ENCODE measurements at places on chromosomes 3 and 15.
A peak's percentile ranks its signal among the peaks of the same experiment; 100 is the strongest.

DNA sequence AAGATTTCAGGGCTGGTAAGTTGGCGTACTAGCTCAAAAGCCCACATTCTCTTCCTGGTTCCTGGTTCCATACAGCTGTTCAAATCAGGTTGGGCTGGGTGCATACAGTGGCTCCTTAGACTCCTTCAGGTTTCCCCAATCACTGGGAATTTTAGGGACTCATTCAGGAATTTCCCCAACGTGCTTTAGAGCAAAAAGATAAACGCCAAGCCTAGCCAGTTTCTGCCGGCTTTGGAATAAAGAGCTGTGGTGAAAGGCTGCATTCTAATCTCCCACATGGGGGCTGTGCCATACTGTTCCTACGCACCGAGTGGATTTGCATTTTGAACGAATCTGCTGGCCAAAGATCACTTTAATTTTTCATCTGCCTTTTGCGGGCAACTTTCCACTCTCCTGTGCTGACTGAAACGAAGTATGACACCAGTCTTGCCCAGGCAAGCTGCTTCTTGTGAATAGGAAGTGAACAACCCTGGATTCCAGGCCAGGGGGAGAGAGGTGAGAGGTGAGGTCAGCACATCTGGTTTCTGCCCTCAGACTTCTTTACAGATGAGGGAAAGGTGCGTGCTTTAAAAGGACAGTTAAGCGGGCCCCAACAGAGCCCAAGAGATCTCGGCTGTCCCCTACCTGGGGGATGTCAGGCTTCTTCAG lies 184.2 kb upstream of the PDZRN3 start:
- DNase-seq = no peak

- no peak for DNase-seq
Observed at GRCh38 chr3:33474896-33475295, 34.7 kb upstream of the UBP1 start.

- no peak for DNase-seq
Observed at GRCh38 chr15:98526094-98526493, 122.2 kb upstream of the IGF1R start.

GRCh38 chr3:100913870-100914648 lies 79.2 kb downstream of the ABI3BP start:
- DNase-seq = no peak

- no peak for DNase-seq
Observed at GRCh38 chr15:85967553-85967952, 112.1 kb upstream of the AGBL1 start.

DNA sequence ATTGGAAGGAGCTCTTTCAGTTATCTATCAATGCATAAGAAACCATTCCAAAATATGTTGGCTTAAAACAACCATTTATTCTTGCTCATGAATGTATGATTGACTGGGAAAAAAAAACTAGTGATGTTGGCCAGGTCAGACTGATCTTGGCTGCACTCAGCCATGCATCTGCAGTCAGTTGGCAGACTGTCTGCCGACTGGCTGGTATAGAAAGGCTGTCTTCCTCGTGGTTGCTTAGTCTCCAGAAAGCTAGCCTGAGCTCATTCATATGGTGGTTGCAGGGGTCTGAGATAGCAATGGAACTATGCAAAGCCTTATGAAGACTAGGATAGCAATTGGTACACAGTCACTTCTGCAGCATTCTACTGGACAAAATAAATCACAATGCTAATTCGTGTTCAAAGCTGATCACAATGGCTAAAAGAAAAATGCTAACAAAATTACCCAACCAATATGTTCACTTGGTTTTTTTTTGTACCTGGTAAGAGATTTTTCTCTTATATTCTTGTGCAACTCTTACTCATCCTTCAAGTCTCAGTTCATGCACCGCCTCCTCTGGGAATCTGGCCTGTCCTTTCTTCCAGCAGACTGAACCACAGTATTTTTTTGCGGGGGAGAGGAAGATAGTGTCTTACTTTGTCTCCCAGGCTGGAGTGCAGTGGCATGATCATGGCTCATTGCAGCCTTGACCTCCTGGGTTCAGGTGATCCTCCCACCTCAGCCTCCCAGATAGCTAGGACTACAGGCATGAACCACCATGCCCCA lies 126.8 kb downstream of the KCNAB1 start:
- DNase-seq = no peak

GRCh38 chr3:134374791-134375581 lies 739 bp upstream of the AMOTL2 start:
- no peak for DNase-seq

DNA sequence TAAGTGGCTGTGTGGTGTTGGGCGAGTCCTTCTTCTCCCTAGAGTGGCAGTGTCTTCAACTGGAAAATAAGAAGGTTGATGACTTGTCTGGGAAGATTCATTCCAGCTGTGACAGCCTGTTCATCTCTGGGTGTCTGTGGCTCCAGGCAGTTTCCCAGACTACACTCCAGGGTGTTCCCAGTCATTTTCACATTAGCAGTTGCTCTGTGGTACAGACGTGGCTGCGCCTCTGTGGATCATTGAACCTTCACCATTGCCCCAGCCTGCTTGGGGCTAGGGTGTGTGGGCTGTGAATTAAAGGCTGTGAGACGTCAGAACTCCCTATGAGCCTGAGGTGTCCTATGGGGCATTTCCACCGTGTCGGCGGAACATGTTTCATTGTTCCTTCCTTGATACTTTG lies 239.6 kb upstream of the NR2E3 start:
- DNase-seq = no peak

GRCh38 chr3:13260259-13261103 lies 159.6 kb downstream of the NUP210 start:
- no peak for DNase-seq

DNA sequence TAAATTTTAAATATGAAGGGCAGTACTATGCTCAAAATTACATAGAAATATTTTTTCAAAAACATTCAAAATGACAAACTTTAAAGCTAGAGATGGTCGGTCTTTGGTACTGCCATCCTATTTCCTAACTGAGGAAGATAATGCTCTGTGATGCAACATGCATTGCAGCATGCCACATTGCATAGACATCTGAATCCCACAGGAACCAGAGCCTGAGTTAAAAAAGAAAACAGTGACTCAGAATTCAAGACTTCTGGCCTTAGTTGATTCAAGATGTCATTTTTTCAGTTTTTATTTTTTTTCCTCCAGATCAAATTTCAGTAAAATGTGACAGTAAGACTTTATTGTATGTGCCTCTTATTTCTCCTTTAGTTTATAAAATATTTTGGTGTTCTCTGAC lies 33.1 kb downstream of the TP63 start:
- DNase-seq = peak; percentile 95

DNA sequence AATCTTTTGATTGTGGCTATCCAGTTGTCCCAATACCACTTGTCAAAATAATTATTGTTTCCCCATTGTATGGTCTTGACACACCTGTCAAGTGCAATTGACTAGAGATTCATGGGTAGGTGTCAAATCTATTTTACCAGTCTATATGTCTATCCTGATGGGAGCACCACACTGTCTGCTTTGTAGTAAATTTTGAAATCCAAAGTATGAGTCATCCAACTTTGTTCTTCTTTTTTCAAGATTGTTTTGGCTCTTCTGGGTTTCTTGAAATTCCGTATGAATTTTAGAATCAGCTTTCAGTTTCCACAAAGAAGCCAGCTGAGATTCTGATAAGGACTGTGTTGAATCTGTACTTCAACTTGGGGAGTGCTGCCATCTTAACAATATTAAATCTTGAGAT lies 71.9 kb downstream of the CSNK1G1 start:
- DNase-seq = peak; percentile 62

GRCh38 chr15:28900892-28901586 lies 15.3 kb downstream of the APBA2 start:
- DNase-seq = no peak

GRCh38 chr3:97235611-97236315 lies 421.4 kb downstream of the EPHA6 start:
- DNase-seq = no peak

- no peak for DNase-seq
Observed at GRCh38 chr3:170534227-170534626, 51.6 kb downstream of the SLC7A14 start.

GRCh38 chr3:104947943-104948342 lies 418.8 kb upstream of the ALCAM start:
- DNase-seq = peak; percentile 7

- DNase-seq = no peak
Observed at GRCh38 chr3:141863491-141863890, 13.0 kb upstream of the ATP1B3 start.

GRCh38 chr3:120561251-120562045 lies 34.7 kb upstream of the NDUFB4 start:
- peak; percentile 61 for DNase-seq

GRCh38 chr3:31546162-31546561 lies 13.4 kb downstream of the STT3B start:
- DNase-seq = peak; percentile 35

GRCh38 chr15:45586125-45586524 lies 1.1 kb upstream of the BLOC1S6 start:
- DNase-seq = no peak

DNA sequence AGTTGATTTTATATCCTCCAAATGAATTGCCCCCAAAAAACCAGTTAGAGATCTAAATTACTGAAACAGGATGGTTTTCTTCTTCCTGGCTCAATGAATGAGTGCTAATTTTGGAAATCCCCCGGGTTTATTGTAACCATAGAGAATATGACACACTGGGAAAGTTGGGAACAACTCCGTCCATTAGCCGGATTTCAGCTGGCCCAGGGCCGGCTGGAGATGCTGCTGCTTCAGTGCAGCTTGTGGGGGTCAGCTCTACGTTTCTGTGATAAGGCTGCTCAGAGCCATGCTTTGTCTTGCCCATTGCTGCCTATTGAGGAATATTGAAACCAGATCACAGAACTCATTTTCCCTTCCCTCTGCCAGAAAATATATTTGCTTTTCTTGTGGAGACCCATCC lies 20.3 kb downstream of the GYG1 start:
- DNase-seq = no peak

DNA sequence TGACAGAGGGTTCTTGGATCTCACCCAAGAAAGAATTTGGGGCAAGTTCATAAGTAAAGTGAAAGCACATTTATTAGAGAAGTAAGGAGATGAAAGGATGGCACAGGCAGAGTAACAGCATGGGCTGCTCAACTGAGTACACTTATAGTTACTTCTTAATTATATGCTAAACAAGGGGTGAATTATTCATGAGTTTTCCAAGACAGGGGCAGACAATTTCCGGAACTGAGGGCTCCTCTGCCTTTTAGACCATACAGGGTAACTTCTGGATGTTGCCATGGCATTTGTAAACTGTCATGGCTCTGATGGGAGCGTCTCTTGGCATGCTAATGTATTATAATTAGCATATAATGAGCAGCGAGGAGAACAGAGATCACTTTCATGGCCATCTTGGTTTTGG lies 221.2 kb upstream of the STT3B start:
- no peak for DNase-seq

DNA sequence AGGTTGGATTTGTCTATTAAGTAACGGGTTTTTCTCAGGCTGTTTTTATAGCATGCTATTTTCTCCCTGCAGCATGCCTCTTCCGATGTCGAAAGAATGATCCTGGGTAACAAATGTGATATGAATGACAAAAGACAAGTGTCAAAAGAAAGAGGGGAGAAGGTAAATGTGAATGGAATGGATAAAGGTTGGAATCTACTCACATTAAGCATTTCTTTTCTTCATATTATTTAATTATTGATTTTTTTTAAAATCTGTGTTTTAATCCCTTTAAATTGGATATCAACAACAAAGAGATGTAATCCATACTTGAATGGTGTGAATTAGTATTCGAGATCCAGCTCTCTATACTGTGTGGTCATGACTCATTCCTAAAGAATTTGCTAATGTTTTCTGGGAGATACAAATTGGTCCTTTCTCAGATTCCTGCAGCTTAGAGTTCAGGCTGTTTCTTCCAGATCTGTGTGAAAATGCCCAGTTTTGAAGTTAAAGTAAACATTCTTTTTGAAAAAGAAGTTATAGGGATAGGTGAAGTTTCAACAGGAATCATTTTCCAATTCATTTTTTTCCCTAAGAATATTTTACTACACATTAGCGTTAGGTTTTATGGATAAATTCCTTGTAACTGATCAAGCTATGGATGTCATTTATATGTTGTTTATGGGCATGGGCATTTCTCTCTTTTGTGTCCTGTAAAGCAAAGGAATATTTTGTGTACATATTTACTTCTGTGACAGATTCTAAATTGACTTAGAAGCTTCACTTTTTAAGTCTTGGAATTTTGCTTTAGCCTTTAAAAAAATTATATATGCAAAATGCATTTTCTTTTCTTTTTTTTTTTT lies 20.8 kb upstream of the APH1B start:
- DNase-seq = peak; percentile 81

DNA sequence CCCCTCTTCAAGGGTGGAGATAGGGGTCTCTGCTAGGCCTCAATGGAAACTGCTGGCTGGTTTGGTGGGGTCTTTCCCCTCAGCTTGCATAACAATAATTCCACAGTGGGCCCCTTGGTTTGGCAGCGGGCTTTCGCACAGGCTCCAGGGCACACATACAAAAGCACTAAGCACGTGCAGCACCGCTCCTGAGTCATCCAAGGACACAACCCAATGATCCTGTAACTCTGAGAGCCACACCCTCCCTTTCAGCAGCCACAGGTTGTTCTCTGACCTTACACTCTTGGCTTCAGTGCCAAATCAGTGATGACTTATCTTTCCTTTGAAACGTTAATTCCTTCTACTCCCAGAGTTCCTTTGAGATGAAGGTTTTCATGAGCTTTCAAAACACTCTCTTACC lies 41.7 kb downstream of the DAPK2 start:
- no peak for DNase-seq

- DNase-seq = no peak
Observed at GRCh38 chr3:127204841-127205582, 12.1 kb downstream of the PRR23E start.

GRCh38 chr3:187621881-187622280 lies 48.3 kb downstream of the SST start:
- DNase-seq = no peak

GRCh38 chr3:27467545-27467944 lies 16.6 kb downstream of the SLC4A7 start:
- peak; percentile 71 for DNase-seq

- DNase-seq = no peak
Observed at GRCh38 chr3:140292170-140292569, 357.2 kb downstream of the CLSTN2 start.

GRCh38 chr3:88003115-88003755 lies 55.6 kb downstream of the CGGBP1 start:
- DNase-seq = peak; percentile 61

DNA sequence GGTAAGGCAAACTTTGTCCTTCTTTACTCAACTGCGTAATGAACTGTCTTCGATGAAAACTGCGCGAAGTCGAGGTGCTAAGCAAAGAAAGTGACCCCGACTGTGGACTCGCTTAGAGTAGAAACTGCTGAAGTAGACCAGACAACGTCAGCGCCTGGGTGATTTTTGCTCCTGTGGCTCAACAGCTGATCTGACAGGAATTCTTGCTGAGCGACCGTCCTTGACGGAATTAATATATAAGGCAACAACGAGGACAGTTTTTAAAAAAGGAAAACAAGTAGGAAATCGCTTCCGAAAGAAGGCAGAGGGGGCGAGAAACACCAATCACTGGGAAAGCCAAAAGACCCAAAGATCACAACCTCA lies 541 bp downstream of the RPS27L start:
- peak; percentile 51 for DNase-seq

- DNase-seq = peak; percentile 22
Observed at GRCh38 chr15:49758856-49759255, 138.0 kb downstream of the DTWD1 start.

- DNase-seq = peak; percentile 72
Observed at GRCh38 chr15:65033659-65034269, 4.3 kb upstream of the MTFMT start.

- DNase-seq = no peak
Observed at GRCh38 chr15:43492266-43492665, 690 bp downstream of the TP53BP1 start.
